A549 (cell line): ENCODE measurements at places on chromosomes 7 and 10. TPM values are rescaled to one million over a fixed set of nuclear protein-coding genes. Genes with fewer than 3 reads are reported as not detected.

- DNase-seq, result no peak
These were observed 367.7 kb downstream of the BBS9 start for GRCh38 chr7:33497051-33497450.

DNA sequence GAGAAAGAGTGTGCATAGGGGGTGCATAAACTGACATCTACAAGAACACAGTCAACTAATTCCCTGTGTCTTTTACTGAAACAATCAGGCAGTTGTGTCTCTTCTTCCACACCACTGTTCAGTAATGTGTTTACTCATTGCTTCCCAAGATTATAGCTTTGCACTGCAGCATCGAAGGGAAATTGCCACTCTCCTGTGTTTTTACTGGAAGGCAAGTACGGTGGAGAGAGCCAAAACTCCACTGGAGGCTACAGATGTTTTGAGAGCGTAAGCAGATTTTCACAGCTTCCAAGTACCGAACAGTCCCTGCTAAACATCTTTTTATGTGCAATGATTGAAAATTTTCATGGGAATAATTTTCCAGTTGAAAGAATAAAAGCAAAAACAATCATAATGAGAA, 510.5 kb upstream of the AKR1E2 start:
- no peak for DNase-seq

GRCh38 chr7:129990403-129991192, 37.8 kb upstream of the UBE2H start:
- no peak for DNase-seq

DNA sequence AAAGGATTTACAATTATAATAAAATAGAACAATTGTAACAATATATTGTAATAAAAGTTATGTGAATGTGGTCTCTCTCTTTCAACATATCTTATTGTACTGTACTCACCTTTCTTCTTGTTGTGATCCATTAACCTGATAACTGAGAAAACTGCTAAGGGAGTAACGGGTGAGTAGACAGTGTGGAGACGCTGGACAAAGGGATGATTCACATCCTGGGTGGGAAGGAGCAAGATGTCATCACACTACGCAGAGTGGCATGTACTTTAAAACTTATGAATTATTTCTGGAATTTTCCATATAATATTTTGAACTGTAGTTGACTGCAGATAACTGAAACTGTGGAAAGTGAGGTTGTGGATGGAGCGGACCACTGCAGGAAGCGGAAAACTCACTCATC, 91.2 kb upstream of the PLPP4 start:
- no peak for DNase-seq

DNA sequence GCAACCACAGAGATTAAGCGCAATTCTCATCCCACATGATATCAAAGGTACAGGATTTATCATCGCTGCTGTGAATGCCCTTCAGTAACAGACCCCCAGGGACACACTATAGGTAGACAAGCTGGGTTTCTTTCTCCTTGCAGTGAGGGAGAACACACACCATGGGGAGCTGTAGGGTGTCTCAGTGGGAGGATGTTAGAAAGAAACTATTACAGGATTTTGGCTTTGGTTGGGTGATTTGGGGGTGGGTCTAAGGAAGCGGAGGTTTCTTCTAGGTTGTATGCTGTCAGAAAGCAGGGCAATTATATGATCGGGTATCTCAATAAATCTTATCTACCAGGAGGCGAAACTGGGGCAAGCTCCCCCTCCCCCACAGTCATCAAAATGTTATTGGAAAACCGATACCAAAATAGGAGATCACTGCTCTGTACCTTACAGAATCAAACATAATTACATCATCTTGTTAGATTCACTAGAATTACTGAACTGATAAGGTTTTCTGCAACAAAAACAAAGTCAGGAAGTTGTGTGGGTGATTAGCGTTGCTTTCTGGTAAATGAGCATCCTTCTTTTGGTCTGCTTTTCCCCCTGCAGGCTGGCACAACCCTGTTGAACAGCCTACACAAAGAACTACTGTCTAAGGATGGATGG, 209.7 kb downstream of the TEX36 start:
- DNase-seq, result no peak

Gene MYO1G
- 0.04 to 0.12 TPM (median 0.06 TPM) in 3 replicates for polyA plus RNA-seq
